Activated T-helper 1 cell treated with anti-CD3 and anti-CD28 coated beads, Interleukin-12 subunit alpha, Interleukin-12 subunit beta, Interleukin-2, Interleukin-4 antibody, amounts not matched to agents 30 ng/mL and 10 ng/mL and 1 ng/mL, durations not matched to agents 14 hours and 24 hours and 36 hours (primary cell): ENCODE measurements at places on chromosomes 7 and 10. TPM values are rescaled to one million over a fixed set of nuclear protein-coding genes. Genes with fewer than 3 reads are reported as not detected.

Gene HK1
- total RNA-seq: 155 and 161 TPM in 2 replicates

DNA sequence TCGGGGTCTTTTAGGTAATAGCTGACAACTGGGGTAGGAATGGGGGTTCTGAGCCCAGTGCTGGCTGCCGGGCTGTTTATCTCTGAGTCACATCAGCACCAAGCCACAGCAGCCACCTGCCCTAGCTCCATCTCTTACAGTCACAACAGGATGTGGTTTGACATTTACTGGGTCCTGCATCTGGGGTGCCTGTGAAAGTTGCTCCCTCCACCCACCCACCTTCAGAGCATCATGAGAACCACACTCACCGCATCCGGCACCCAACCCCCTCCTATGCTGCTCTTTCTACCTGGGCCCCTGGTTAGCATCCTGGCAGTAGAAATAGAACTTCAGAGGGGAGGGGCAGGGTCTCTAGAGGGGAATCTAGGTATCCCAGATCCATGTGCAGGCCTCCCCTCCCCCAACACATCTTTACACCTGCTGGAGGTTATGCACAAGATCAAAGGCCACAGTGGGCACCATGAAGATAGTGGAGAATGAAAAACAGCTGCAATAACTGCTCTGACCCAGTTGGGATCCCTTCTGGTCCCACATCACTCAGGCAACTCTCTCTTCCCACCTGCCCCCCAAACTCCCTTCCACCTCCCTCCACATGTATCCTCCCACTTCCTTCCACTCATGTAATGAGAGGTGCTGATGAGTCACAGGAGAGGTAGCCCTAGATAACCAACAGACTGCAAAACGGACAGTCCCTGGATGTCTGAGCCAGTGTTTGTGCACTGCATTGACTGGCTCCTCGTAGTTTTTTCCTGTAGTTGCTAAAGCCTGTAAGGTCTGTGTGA lies 38.2 kb downstream of the PRSS2 start:
- peak; percentile 94 for DNase-seq

DNA sequence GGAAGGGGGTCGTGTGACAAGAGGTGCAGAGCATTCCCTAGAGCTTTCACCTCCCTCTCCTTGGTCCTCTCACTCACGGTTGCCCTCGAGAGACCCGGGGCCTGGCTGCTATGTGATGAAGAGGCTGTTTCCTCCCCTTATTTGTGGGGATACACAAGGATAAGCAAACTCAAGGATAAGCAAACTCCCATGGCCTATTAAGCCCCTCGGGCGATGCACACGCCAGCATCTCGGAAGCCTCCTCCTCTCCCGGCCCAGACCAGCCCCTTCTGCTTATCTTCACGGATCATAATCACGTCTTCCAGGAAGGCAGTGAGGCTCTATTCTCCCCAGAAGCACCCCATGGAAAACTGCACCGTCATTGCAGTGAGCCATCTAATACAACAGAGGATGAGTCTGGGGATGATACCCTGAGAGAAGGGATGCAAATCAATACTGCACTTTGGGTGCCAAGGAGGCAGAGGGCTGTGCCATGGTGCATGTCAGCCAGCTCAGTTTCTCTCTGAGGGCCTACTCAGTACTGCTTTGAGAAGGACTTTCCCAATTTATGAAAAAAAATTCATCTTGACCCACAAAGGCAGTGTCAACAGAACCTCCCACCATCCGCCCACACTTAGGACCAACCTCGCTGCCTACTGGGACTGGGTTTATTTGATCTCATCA lies 22.2 kb downstream of the TMEM273 start:
- no peak for DNase-seq

DNA sequence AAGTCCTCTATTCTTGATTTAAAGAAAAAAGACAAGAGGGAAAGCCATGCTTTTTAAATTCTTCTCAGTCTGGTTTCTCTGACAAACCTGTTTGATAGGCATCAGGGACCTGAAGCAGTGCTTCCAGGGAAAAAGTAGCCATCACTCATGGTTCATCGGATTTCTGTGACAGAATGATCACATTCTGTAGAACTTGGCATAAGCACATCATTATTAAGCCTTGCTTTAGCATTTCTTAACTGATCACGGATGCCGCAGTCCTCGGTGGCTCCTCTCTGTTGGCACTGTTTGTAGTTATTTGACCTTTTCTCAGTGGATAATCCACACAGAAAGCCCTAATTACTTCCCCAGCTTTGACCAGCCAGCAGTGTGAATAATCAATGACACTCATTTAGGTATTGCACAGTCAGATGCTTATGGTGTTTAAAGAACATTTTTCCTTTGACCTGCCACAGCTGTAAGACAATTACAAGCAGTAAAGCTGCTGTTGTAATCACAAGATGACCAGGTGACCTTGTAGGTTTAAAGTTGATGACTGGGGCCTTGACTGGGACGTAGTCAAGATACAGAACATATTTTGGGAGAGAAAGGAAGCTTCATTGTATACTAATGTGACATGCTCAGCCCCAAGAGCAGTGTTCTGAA lies 64.4 kb upstream of the SKAP2 start:
- no peak for DNase-seq

DNA sequence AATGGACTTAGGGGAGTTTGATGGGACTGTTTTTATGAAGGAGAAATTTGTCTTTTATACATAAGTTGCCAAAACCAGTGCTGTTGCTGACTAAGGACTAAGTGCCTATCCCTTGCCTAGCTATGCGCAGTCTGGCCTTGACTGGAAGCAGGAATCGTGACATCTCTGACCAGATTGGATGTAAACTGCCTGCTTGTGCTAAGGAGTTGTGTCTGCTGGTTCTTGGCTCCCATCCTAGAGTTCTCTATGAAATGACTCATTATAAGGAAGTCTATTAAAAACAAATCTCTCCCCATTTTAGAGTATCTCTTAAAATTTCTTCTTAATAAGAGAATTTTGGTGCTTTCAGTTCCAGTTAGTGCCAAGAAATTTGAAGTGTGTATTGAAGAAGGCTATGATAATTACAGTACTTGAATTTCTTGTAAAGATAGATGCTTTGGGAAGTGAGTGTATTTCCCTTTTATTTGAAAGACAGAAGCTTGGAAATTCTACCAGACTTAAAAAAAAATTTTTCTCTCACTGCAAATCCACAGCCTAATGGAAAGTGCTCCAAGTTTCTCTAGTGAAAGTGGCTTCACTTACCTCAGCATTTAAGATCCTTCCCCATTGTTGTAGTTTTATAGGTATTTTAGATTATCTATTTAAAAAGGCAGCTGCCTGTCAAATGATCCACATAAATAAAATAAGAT lies 77.6 kb downstream of the BICC1 start:
- DNase-seq: no peak
